ENCODE measurements at places on chromosomes 7 and 10.

DNA sequence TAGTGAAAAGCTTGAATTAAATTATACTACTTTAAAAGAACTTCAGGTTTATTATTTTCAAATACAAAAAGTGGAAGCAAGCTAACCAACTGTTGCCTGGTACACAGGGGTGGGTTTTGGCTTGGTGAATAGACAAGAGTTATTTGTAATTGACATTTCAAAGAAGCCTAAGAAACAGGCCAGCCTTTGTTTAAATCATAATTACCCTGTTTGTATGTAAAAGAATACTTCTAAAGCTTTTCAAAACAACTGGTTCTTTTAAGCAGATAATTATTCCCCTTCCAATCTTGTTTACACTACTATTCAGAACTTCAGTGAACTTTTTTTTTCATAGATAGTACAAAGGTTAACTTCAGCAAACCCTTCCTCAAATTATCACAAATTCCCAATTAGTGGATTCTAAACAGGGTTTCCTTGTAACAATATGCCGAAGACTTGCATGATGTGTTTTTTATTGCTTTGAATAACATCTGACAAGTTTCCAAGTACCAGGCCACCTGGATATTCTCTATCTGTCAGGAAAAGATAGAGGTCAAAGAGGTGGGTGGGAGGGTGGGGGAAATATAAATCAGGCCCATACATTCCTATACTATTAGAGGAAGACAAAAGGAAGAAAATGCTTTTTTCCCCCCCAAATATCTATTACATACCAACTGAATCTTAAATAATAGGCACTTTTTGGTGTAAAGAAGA lies 20.4 kb downstream of the SSMEM1 start:
- DNase-seq = no peak

- no peak for DNase-seq
Measured at GRCh38 chr10:50788951-50789945, 49.5 kb downstream of the ASAH2B start.

DNA sequence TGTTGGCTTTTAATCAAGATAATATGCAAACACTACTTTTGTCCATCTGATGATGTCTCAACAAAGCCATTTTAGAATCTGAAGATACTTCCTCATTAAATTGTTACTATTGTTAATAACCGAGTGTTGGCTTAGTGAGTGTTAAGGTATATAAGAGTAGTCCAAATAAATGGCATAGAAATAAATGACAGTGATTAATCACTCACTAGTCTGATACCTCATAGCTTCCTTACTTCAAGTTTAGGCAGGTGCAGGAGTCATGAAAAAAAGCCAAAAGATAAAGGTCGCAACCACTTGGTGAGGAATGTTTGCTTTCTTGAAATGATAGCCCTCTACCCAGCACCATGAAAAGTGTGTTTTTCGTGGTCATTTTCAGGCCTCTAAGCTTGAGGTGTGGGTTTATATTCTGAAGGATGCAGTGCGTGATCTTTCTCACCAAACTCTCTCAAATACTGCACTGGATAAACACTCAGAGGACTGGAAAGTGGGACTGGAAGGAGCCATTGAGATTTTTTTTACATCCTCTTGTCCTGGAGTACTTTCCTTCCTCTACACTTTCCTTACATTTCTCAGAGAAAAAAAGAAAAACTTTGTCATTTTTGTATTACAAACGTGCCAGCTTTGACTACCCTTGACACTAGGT lies 138.1 kb downstream of the KIAA1217 start:
- no peak for DNase-seq

DNA sequence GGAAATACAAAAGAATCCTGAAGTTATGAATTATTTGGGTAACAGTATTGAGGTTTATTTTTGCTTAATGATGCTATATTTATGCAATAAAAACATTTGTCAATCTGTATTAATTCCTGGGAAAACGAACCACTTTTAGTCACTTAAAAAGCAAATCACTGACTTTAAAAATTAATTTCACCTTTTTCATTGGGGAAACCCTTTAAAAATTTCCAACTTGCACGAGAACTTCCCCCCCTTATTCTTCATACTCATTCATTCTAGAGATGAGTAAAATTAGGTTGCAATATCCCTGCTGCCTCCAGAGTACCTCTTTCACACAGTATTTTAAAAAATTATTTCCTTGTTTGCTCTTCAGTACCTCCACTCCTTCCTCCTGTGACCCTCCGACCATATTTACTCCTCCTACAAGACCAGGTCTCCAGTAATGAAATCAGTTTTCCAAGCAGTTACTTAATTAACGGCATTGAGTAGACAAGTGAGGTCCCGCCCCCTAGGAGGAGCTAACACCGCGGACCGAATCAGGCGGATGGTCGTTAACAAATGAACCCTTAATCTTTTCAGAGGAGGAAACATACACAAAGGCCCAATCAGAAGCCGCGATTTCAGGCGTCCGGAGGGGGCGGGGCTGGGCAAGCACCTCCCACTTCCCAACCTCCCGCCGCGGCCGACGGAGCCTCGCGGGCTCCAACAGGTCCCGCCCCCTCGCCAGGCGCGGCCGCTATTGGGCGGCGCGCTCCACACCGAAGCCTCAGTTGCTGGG lies 465 bp upstream of the TRIM24 start:
- DNase-seq = peak; percentile 81

DNA sequence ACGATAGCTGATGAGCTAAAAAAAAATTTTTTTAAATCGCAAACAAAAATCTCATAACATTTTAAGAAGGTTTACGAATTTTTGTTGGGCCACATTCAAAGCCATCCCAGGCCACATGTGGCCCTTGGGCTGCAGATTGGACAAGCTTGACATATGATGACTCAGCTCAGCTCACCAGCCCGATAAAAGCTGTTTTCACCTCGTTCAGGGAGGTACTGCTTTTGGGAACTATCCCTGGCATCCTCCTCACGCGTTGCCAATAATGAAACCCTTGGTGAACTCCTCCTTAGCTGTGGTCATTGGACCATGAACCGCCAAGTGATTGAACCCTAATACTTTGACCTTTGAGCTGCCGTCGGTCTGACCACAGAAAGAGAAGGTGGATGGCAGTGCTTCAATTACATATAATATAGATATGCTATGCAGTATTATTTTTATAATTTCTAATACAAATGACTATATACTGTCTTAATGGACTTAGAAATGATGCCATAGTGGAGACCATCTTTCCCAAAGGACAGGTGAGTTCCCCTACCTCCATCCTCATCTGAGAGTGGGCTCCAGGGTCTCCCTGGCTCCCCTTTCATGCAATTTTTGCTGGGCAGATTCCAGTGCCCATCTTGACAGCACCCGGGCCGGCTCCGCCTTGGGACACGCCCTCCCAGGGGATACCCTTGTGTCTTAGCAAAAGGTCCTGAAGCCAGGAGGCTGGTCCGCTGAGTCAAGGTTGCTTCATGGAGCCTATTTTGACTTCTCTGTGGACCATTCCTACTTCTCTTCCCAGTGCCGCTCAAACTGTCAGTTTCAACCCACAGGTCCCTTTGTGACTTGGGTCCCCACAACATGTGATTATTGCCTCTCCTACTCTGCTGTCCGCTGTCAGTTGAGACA lies 707.2 kb downstream of the PARD3 start:
- DNase-seq = no peak

- DNase-seq = no peak
Measured at GRCh38 chr10:99529591-99530107, 3.1 kb upstream of the NKX2-3 start.

DNA sequence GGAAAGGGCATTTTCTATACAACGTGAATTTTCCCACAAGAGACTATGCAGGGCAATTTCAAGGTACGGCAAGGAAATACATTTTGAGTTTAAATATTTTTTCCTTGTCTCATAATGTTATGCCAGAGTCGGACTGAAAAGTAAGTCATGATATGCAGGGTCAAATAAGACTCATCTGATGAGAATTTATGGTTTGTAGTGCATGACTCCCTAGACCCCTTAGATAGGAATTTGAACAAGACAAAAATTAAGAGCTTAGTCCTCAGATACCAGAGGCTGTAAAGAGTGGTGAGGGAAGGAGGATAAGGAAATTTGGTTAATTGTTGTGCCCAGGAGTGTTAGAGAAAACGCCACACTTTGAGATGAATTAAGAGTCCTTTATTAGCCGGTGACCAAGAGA lies 616.6 kb downstream of the XPNPEP1 start:
- no peak for DNase-seq

DNA sequence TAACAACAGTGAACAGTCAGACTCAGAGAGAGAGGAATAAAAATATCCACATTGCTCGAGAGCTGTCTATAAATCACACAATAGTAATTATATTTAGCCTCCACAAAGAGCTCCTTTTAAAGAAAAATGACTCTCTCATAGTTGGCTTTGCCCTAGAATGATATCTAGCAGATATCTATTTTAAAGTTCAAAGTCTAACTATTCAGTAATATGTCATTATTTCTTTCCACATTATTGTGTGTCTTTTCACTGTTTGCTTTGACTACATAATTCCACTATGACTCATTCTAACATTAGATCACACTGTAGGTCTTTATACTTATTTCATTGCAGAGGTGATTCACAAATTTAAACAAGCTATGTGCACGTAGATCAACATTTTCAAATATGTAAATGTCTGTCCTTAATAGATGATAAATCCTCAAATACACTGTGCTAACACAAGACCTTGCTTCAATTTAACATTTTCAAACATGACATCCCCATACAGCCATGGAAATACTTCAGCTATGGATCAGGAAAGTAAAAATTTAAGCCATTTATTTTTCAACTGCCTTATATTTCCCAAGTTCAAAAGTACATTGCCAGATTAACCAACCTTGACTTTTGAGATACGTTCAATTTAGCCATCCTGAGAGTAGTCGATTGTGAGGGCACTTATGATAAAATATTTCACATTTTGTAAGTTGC lies 99.9 kb upstream of the AKR1E2 start:
- no peak for DNase-seq

GRCh38 chr7:100211342-100211780 lies 8.4 kb upstream of the PVRIG start:
- DNase-seq = peak; percentile 20

GRCh38 chr10:75904499-75905283 lies 473.3 kb downstream of the LRMDA start:
- no peak for DNase-seq

- no peak for DNase-seq
Measured at GRCh38 chr7:22671177-22671879, 55.7 kb upstream of the IL6 start.

DNA sequence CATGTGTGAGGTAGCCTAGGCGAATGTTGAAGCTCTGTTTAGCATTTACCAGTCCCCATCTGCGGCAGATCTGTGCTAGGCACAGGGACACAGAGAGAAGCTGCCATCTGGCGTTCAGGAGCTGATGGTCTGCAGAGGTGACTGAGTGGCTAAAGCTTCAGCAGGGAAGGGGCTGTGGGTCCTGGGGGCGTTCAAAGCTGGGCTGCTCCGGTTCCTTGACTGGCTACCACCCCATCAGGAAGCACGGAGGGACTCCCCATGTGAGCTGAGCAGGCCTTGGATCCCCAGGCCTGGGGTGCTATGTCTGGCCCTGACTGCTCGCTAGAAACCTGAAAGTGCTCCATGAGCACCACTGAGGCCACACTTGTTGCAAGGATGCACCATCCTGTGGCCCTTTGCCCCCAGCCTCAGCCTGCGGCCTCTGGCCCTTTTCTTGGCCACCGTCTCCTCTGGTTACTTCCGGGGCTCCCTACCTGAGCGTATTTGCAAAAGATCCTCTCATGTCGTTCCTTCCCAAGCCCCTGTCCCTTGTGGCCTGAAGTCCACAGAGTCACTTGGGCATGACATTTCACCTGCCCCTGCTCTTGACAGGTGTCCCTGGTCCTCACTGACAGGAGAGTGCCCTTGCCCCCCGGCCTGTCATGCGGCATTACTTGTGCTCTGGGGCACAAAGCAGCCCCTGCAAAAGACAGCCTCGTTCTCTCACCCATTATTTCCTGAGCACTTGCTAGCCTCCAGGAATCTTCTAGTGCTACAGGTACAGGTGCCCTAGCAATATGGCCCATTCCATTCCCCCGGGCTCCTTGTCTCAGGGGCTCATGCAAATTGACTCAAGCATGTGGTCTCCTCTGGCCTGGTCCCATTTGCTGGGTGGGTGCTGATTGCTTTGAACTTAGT lies 108.1 kb downstream of the GLRX3 start:
- DNase-seq = no peak

- DNase-seq = no peak
Measured at GRCh38 chr10:37563715-37564108, 293.7 kb downstream of the ZNF248 start.

- no peak for DNase-seq
Measured at GRCh38 chr7:31896925-31897324, 173.3 kb downstream of the PDE1C start.

DNA sequence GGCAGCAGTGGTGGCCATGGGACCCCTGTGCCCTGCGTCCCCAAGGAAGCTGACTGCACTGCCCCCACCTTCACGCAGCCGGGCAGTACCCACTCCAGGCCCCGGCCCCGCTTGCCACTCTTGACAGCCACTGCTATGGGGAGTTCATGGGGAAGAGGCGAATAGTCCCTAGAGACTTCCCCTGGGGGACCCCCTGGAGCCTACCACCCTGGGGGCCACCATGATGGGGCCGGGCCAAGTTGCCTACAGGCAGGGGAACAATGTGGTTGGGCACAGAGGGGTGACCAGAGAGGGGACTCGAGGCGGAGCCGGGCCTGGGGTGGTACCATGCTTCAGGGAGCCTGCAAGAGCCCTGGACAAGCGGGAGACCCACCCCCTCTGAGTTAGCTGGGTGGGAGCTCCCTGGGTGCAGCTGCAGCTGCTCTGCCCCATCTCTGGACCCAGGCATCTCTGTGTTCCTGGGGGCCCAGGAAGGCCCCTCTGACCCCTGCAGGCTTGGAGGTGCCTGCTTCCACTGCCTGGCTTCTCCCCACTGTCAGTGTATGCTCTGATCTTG lies 567.6 kb downstream of the GRM8 start:
- DNase-seq = no peak

- no peak for DNase-seq
Measured at GRCh38 chr10:104351061-104351702, 2.5 kb upstream of the CFAP58 start.

GRCh38 chr10:80133206-80133605 lies 676 bp downstream of the PLAC9 start:
- DNase-seq = no peak

- no peak for DNase-seq
Measured at GRCh38 chr7:140863867-140864266, 60.9 kb downstream of the BRAF start.

DNA sequence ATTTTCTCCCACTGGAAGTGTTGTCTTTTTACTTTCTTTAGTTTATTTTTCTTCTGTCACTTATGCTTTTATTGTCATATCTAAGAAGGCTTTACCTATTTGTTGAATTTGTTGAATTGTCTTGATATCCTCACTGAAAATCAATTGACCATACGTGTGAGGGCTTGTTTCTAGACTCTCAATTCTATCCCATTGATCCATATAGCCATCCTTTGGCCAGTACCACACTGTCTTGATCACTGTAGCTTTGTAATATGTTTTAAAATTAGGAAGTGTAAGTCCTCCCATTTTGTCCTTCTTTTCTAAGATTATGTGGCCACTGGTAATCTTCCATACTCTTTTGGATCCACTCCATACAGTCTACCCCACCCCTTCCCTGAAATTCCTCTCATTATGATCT lies 25.5 kb upstream of the MNX1 start:
- DNase-seq = no peak

DNA sequence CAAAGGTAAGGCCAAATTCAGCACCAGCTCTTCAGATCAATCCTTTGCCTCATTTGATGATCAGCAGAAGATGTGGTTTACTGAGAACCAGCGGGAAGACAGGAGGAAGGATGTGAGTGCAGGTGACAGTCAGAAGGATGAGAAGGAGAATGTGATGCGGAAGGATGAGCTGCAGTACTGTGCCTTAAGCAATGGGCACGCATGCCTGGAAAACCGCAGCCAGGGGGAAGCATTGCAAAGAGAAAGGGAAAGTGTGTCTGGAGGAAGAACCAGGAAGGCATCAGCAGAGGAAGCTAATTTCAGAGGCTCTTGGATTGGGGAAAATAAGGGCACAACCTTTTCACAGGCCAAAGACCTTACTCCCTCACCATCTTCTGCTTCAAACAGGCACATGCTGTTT lies 25.7 kb downstream of the C10orf71 start:
- no peak for DNase-seq
